Activated naive CD4-positive, alpha-beta T cell treated with anti-CD3 and anti-CD28 coated beads, Interleukin-2, amount 10 ng/mL, durations not matched to agents 7 days and 5 days (primary cell): ENCODE measurements at places on chromosomes 5 and 9.

GRCh38 chr5:178283520-178283919 is 50.9 kb upstream of the PHYKPL start:
- no peak overlapping the region for H3K4me3 ChIP-seq
- no peak for DNase-seq
- H3K27ac ChIP-seq: no peak overlapping the region

DNA sequence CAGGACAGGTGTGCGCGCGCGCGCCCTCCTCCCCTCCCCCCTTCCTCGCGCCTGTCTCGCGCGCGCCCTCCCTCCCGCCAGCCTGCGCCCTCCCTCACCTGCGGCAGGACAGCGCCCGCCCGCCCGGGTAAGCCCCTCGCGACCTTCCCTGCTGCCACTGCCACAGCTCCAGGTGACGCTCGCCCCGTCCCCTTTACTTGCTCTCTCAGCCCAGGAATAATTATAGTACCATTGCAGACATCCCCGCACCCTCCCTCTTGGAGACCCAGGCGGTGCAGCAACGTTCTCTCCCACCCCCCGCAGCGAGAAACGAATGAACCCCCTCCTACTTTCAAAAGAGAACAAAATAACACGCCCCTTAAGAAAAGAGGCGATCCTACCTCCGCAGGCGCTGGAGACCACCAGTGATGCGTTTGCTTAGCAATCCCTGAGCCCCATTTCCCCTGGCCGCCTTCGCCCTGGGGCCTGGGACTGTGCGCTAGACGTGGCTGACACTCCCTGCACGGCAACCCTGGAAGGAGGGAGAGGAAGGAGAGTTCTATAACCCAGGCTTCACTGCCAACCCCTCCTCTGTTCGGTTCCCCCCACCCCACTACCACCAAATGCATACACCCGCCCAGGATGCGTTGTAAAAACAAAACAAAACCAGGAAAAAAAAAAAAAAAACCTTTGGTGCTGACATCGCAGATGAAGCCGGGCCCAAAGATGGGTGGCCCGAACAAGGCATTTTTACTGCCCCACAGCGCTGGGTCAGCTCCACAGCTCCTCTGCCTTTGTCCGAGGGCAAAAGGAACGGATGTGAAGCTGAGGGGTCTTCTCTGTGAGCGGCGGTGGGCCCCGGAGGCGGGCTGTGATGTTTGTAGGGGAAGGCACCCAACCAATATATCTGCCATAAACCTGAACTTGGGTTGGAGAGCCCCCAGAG is 5.6 kb upstream of the PURA start:
- DNase-seq: no peak
- peaks cover 8% of the 10 kb centered on the region for H3K36me3 ChIP-seq
- H3K4me1 ChIP-seq: peaks cover 54% of the 10 kb centered on the region

- H3K27ac ChIP-seq: no peak overlapping the region
These were observed 45.6 kb downstream of the FOXI1 start for GRCh38 chr5:170151097-170151831.

GRCh38 chr9:76592091-76592973 is 133.3 kb downstream of the GCNT1 start:
- no peaks in the 10 kb centered on the region for H3K36me3 ChIP-seq
- DNase-seq: no peak

DNA sequence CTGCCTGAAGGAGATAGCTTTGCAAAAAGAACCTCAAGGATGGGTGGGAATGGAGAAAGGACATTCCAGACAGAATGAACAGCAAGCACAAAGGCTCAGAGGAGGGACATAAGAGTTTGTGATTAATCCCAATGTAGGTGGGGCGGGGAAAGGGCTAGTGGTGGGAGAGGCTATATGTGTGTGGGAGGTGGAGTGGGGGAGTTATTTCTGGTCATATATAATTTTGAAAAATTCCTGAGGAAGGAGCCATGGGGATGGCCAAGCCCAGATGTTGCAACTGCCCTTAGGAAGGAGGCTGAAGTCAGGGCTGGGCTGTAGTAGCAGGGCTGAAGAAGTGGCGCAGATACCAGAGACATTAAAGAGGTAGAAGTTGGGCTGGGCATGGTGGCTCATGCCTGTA is 13.4 kb upstream of the CCL27 start:
- H3K36me3 ChIP-seq: no peaks in the 10 kb centered on the region
- no peak overlapping the region for H3K27ac ChIP-seq
- no peaks in the 10 kb centered on the region for H3K27me3 ChIP-seq
- no peak for DNase-seq
- H3K4me3 ChIP-seq: no peak overlapping the region

- peak overlapping the region; percentile 28 for H3K4me3 ChIP-seq
- peaks cover 77% of the 10 kb centered on the region for H3K27me3 ChIP-seq
- peaks cover 8% of the 10 kb centered on the region for H3K4me1 ChIP-seq
- DNase-seq: no peak
These were observed 787 bp downstream of the FGFR4 start for GRCh38 chr5:177087398-177088005.

GRCh38 chr9:15936306-15936921 is 383.6 kb downstream of the CCDC171 start:
- no peaks in the 10 kb centered on the region for H3K36me3 ChIP-seq
- no peak overlapping the region for H3K27ac ChIP-seq
- H3K4me3 ChIP-seq: no peak overlapping the region
- H3K4me1 ChIP-seq: no peaks in the 10 kb centered on the region
- DNase-seq: no peak

- H3K4me3 ChIP-seq: no peak overlapping the region
- H3K27me3 ChIP-seq: peaks cover 26% of the 10 kb centered on the region
- H3K36me3 ChIP-seq: peaks cover 7% of the 10 kb centered on the region
- no peak overlapping the region for H3K27ac ChIP-seq
These were observed 22.8 kb downstream of the URM1 start for GRCh38 chr9:128393970-128394369.

GRCh38 chr5:179160584-179160983 is 100.4 kb downstream of the ZNF354C start:
- DNase-seq: no peak
- H3K4me1 ChIP-seq: no peaks in the 10 kb centered on the region
- H3K36me3 ChIP-seq: no peaks in the 10 kb centered on the region
- peaks cover 3% of the 10 kb centered on the region for H3K27me3 ChIP-seq
- H3K27ac ChIP-seq: no peak overlapping the region

DNA sequence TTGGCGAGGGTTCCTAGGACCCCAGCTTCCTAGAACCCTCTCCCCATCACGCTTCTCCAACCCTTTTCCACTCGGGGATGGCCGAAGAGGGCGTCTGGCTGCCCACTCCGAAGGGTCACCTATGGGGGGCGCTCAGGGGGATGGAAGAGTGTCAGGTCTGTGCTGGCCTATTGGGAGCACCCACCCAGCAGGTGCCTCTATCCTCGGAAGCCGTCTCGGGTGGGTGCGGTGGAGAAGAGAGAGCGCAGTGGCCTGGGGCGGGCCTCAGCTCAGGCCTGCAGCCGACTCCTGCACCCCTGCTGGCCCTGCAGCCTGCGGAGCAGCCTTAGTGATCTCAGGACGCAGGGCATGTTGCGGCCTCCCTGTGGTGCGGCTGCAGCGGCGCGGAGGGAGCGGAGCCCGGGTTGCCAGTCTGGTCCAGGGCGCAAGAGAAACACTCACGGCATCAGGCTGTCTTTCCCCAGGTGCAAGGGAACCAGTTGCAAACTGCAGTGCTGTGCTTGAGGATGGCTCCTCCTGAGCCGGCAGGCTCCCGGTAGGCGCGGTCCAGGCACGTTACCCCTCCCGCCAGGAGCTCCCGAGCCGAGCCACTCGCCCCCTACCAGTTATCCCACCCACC is 1.5 kb upstream of the IRX2 start:
- H3K27ac ChIP-seq: no peak overlapping the region
- peaks cover 14% of the 10 kb centered on the region for H3K36me3 ChIP-seq
- peaks cover 3% of the 10 kb centered on the region for H3K4me1 ChIP-seq
- no peak for DNase-seq

- H3K36me3 ChIP-seq: no peaks in the 10 kb centered on the region
- no peak for DNase-seq
- no peak overlapping the region for H3K4me3 ChIP-seq
- H3K27me3 ChIP-seq: peaks cover 44% of the 10 kb centered on the region
- H3K4me1 ChIP-seq: peaks cover 11% of the 10 kb centered on the region
- no peak overlapping the region for H3K27ac ChIP-seq
These were observed 5.3 kb downstream of the SLC1A1 start for GRCh38 chr9:4495537-4495936.

GRCh38 chr9:86503314-86503713 is 149.1 kb upstream of the TUT7 start:
- no peaks in the 10 kb centered on the region for H3K4me1 ChIP-seq
- DNase-seq: no peak
- peaks cover 3% of the 10 kb centered on the region for H3K27me3 ChIP-seq
